Cardiac fibroblast (primary cell): ENCODE measurements at places on chromosomes 4 and X.

GRCh38 chr4:113371111-113371510, 321.7 kb downstream of the ANK2 start:
- DNase-seq, result no peak

- no peak for DNase-seq
These were observed 765 bp upstream of the SULT1E1 start for GRCh38 chr4:69860521-69861298.

DNA sequence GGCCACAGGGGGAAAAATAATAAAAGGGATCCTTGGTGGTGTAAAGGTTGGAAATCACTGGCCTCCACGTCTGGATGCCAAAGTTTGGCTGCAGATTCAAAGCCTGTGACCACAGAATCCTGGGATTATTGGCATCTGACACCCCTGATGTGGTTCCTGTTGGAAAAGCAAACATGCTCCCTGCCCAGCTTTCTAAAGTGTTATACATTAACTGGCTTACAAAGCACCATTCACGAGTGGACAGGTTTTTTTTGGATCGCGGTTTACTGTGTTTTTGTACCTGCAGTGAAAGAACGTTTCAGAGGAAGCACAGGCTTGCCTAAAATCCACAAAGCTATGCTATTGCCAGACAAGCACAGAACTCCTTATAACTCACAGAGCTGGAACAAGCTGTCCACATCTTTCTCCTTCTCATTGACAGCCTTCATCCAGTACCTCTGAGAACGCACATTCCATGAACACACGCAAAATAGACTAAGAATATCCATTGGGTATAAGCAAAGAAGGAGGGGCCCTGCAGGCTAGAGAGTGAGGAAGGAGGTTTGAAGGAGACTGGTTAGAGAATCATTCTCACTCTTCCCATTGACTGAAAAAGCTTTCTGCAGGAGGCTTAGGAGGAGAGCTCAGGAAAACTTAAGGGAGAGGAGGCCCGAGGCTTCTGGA, 14.5 kb upstream of the CAPN6 start:
- DNase-seq, result no peak

- DNase-seq, result no peak
These were observed 538 bp downstream of the SCML2 start for GRCh38 chrX:18353931-18354368.

DNA sequence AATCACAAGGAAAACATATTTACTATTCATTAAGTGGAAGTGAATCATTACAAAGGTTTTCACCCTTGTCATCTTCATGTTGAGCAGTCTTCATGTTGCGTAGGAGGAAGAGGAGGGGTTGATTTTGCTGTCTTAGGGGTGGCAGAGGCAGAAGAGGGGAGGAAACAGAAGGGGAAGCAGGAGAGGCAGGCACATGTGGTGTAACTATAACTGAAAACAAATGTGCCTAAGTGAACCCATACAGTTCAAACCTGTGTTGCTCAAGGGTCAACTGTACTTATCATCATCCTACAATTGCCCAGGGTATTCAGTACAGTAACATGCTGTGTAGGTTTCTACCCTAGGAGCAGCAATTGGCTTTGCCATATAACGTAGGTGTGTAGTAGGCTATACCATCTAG, 47.2 kb downstream of the SYNPO2 start:
- no peak for DNase-seq
